ENCODE measurements at places on chromosomes 16 and 17.

DNA sequence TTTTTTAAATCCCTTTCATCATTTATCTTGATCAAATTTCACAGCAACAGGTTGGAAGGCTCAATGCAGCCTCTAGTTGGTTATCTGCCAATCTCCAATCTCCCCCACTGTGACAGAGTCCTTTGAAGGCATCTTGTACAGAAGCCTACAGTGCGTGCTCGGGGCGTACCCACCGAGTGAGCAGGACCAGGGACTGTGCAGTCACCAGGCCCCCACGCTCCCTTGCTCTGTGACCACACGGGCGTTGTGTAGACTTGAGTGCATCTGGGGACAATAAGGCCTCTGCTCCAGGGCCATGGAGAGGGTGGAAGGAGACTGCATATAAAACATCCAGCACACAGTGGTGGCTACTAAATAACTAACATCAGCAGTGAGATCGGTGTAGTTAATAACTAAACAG, 63.4 kb downstream of the GTF3C1 start:
- no peak for DNase-seq

DNA sequence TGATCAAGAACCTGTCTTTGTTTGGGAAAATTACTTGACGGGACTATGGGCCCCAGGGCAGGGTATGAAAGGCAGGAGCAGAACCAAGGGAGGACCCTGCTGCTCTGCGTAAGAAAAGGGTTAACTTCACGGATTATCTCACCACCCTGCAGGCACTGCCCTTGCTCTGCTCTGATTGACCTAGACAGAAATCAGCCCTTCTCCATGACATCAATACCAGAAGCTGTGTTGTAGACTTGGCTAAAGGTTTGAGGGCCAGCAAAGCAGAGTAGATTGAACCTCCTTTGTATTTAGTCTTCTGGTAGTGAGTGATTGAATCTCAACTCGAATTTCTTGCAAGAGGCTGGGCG, 52.9 kb upstream of the ETV4 start:
- no peak for DNase-seq

DNA sequence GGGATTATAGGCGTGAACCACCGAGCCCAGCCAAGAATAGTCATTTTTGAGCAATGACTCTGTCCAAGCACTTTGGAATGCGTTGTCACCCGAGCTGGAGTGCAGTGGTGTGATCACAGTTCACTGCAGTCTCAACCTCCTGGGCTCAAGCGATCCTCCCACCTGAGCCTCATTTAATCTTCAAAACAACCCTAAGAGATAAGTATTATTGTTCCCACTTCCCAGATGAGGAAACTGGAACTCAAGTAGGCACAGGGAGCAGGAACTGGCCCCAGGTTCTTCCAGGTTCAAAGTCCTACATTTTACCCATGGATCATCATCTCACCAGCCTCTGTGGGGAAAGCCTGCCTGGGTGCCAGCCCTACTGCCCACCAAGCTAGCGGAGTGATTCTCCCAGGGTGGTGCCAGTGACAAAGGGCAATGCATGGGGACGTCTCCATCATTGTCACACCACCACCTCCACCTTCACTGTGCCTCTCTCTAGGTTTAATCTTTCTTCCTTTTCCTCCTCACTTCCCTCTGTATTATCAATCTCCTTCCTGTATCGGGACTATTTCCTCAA, 11.3 kb upstream of the RNF157 start:
- DNase-seq: no peak

GRCh38 chr17:76500747-76501017, 541 bp downstream of the RHBDF2 start:
- no peak for DNase-seq

GRCh38 chr16:86387468-86388440, 122.6 kb upstream of the FOXF1 start:
- no peak for DNase-seq

- no peak for DNase-seq
These were observed 8.8 kb downstream of the MYCBPAP start for GRCh38 chr17:50517011-50517410.

DNA sequence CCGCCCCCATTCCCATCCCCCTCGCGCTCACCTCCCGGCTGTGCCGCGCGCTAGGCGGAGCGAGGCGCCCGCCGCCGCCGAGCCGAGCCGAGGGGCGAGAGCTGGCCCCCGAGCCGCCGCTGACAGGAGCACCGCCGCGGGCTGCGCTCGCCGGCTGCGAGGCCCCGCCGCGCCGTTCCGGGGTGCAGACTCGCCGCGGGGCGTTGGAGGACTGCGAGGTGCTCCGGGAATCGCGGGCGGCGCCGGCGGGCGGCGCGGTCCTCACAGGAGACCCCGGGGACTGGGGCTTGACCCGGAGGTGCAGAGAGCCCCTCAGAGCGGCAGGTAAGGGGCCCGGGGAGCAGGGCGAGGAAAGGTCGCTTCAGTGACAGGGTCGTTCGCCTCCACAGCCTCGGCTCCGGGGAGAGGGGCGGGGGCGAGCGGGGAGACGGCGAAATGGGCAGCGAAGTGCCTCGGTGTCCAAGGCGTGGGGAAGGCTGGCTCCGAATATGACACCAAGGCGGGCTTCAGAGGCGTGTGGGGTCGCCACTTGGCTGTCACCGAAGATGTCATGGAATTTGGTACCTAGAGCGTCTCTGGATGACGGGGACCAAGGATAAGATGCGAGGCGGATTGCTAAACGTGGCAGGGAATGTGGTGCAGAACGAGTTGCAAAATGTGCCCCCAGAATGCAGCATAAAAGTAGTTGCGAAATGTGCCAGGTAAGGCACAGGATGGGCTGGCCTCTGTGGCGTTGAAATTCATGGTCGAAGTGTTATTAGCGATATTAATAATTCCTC, 580 bp downstream of the TANC2 start:
- no peak for DNase-seq

- no peak for DNase-seq
These were observed 17.7 kb downstream of the TAOK1 start for GRCh38 chr17:29407856-29408255.

DNA sequence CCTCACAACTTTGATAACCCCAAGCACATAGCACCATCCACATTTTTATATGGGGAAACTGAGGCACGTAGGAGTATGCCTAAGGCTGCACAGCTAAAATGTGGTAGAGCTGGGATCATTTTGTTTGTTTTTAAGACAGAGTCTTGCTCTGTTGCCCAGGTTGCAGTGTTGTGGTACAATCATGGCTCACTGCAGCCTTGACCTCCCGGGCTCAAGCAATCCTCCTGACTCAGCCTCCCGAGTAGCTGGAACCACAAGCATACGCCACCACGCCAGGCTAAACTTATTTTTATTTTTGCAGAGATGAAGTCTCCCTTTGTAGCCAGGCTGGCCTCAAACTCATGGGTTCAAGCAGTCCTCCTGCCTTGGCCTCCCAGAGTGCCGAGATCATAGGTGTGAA, 81.0 kb upstream of the GSE1 start:
- DNase-seq: no peak

- no peak for DNase-seq
These were observed 158.6 kb downstream of the XYLT1 start for GRCh38 chr16:17312094-17312710.

- DNase-seq: no peak
These were observed 6.6 kb downstream of the NOTUM start for GRCh38 chr17:81954131-81955057.

- DNase-seq: no peak
These were observed 234.6 kb upstream of the CDH5 start for GRCh38 chr16:66131895-66132294.

GRCh38 chr16:54398986-54399385, 112.4 kb upstream of the IRX3 start:
- no peak for DNase-seq

DNA sequence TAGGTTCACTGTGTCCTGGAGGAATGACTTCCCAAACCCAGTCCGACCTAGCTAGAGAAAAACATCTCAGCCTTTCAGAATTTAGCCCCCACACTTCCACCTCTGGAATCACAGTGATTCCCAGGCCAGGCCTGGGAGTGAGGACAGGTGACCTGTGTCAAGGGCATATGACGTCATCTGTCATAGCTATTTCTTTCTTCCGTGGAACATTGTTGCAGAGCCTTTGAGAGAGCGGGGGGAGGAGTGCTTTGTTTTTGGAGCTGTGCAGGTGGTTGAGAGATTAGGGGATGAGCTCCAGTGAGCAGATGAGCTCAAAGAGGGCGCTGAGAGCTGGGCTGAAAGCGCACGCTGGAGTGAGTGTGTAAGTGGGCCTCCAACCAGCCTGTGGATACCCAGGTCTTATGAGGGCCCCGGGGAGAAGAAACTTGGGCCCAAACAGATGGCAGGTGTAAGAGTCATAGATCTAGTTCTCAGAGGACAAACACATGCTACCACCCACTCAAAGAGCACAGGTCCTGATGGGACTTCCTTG, 344.8 kb downstream of the SNX29 start:
- no peak for DNase-seq

GRCh38 chr17:65092262-65092661, 35.7 kb upstream of the GNA13 start:
- peak; percentile 66 for DNase-seq

- no peak for DNase-seq
These were observed 17.1 kb upstream of the ATP6V0A1 start for GRCh38 chr17:42441371-42442195.

GRCh38 chr17:81481073-81481799, 31.4 kb downstream of the ACTG1 start:
- peak; percentile 46 for DNase-seq

DNA sequence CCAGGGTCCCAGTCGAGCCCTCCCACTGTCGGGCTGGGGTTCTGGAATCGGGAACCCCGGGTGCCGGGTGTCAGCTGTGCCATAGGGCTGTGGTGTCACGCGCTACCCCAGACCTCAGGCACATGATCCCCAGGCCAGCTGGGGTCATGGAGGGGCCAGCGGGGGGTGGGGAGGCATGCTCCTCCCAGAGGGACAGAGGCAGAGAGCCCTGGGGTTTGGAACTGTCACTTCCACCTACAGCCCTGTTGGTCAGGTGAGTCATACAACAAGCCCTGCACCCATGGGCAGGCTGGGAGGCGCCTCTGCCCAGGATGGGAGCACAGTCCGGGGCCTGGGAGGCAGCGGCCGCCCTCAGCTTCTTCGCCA, 63.0 kb downstream of the BAIAP2 start:
- DNase-seq: no peak

DNA sequence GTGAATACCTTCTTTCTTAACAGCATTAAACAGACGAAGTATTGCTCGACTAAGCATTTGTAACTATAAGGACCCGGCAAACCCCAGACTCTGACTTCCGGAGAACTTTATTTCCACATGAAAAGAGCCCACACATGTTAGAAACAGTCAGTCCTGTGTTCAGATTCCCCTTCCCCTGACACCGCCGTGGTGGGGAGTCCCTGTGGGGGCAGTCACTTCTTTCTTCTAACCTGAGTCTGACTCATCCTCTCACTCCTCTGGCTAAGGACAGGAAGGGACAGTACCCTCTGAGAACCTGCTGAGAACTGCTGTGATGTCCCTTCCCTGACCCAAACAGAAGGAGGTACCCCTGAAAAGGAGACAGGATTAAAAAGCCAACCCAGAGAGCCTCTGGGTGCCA, 165.1 kb downstream of the XYLT1 start:
- DNase-seq: no peak

DNA sequence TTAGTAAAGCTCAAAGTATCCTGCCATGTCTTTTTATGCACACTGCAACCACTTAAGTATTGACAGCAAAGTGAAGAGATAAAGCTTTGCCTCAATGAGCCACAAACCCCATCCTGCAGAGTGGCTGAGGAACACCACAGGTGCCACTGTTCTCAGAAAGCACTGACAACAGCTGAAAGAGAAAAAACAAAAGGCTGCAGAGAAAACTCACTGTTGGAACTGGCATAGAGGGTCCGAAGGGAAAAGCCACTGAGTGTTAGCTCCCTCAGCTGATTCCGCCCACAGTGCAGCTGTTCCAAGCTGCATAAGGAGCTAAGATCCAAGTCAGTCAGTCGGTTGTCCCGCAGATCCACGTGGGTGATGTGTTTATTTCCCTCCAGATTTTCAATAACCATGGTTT, 48.3 kb downstream of the PHLPP2 start:
- DNase-seq: no peak

DNA sequence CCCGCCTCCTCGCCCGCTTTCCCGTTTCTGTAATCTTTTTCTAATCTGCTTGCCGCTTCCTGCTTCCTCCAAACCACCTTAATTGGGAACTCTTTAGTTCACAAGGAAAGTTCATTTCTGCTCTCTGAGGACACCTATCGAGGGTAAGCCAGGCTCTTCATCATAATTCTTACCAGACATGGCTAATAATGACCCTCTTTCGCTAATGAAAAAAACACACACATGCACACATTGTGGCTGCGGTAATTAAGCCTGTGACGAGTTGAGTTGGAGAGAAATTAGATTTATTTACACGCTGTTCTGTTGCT, 100.6 kb downstream of the ZNF423 start:
- DNase-seq: peak; percentile 63

- no peak for DNase-seq
These were observed 152.4 kb downstream of the SSH2 start for GRCh38 chr17:29777663-29778062.

GRCh38 chr17:75059369-75060345, 12.6 kb downstream of the KCTD2 start:
- DNase-seq: peak; percentile 69

GRCh38 chr17:77841742-77842527, 116.6 kb upstream of the TNRC6C start:
- no peak for DNase-seq

- DNase-seq: no peak
These were observed 227.2 kb upstream of the MON1B start for GRCh38 chr16:76963614-76964315.

GRCh38 chr17:66276328-66276937, 26.0 kb upstream of the PRKCA start:
- DNase-seq: no peak

DNA sequence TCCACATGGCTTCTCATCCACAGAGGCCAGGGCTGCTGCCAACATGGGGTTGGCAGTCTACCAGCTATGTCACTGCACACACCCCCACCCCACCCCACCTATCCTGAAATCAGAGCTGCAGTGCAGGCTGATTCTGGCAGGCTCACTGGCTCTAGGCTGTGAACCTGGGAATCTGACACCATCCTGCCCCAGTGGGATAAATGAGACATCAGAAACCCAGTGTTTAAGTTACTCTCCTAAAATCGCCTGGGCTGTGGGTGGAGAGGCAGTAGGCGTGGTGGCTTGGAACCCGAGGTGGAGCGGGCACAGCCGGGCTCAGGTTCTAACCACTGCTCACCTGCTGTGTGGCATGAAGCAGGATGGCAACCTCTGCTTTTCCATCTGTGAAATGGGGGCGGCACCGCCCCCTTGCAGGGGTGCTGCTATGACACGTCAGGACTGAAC, 5.6 kb downstream of the SLC38A8 start:
- DNase-seq: no peak
